ENCODE measurements at places on chromosomes 1 and 21. TPM values are rescaled to one million over a fixed set of nuclear protein-coding genes. Genes with fewer than 3 reads are reported as not detected.

The POLR3GL gene
- 16.1 TPM for total RNA-seq

The LDLRAD1 gene
- total RNA-seq: 0.24 TPM

- H3K36me3 ChIP-seq: no peaks in the 10 kb centered on the region
- H3K27ac ChIP-seq: no peak overlapping the region
- no peak for DNase-seq
- no peaks in the 10 kb centered on the region for H3K4me1 ChIP-seq
- H3K4me3 ChIP-seq: no peak overlapping the region
- H3K27me3 ChIP-seq: no peaks in the 10 kb centered on the region
Measured at GRCh38 chr1:229059671-229060539, 211.0 kb upstream of the RAB4A start.

GRCh38 chr1:7515175-7515574 is 255.9 kb upstream of the VAMP3 start:
- DNase-seq: no peak
- no peak overlapping the region for H3K27ac ChIP-seq
- H3K4me1 ChIP-seq: no peaks in the 10 kb centered on the region
- no peak overlapping the region for H3K4me3 ChIP-seq
- H3K36me3 ChIP-seq: no peaks in the 10 kb centered on the region

DNA sequence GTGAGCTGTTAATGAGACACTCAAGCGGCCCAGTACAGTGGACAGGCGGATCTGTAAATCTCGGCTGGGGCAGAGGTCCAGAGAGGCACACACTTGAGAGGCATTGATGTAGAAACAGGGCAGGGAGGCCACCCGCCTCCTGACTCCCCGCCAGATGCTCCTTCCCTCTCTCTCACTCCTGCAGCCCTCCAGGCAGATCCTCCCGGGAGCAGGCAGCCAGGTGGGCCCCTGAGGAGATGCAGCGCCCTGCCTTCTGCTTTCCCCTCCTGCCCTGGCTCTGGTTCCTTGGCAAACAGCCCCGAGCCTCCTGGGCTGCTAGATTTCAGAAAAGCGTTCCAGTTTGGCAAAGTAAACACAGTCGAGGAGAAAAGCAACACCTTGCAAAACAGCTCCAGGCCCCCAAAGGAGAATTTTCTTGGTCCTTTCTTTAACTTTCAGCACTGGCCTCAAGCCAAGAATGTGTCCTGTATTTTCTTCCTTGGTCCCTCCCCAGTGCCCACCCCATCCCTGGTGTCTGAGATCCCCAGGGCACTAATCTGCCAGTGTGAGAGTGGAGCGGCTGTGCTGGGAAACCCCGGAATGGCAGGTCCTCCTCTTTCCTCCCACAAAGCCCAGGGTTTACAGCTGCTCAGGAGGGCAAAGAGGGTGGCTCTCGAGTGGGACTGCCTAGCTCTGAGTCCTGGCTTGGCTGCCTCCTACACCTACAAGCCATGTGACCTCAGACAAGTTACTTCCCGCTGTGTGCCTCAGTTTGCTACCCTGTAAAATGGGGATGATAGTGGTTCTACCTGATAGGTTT is 29.4 kb upstream of the IFNLR1 start:
- no peak for DNase-seq
- H3K4me1 ChIP-seq: no peaks in the 10 kb centered on the region
- peaks cover 5% of the 10 kb centered on the region for H3K27me3 ChIP-seq
- H3K36me3 ChIP-seq: no peaks in the 10 kb centered on the region
- H3K27ac ChIP-seq: no peak overlapping the region

DNA sequence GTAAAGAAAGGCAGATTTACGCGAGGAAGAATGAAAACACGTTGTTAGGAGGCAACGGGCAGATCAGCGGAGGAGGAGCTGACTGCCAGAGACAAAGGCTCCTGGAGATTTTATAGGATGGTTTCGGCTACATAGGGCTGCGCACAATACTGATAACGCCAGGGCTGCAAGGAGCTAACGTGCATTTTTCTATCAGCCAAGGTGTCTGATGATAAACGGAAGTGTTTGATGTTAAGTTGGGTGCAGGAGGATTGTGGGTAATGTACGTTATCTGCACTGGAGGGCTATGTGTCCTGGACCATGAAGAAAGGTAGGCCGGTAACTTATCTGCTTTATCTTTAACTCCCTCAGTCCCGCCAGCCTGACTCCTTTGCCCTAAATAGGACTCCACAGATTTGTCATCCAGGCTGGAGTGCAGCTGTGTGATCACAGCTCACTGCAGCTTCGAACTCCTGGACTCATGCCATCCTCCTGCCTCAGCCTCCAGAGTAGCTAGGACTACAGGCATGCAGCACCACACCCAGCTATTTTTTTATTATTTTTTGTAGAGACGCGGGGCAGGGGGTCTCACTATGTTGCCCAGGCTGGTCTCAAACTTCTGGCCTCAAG is 29.6 kb downstream of the SETD4 start:
- DNase-seq: no peak
- H3K4me3 ChIP-seq: no peak overlapping the region
- no peak overlapping the region for H3K27ac ChIP-seq
- H3K27me3 ChIP-seq: no peaks in the 10 kb centered on the region

GRCh38 chr21:36547464-36547863 is 67.5 kb upstream of the CLDN14 start:
- H3K36me3 ChIP-seq: no peaks in the 10 kb centered on the region
- no peaks in the 10 kb centered on the region for H3K4me1 ChIP-seq
- H3K27ac ChIP-seq: no peak overlapping the region
- no peak overlapping the region for H3K4me3 ChIP-seq

DNA sequence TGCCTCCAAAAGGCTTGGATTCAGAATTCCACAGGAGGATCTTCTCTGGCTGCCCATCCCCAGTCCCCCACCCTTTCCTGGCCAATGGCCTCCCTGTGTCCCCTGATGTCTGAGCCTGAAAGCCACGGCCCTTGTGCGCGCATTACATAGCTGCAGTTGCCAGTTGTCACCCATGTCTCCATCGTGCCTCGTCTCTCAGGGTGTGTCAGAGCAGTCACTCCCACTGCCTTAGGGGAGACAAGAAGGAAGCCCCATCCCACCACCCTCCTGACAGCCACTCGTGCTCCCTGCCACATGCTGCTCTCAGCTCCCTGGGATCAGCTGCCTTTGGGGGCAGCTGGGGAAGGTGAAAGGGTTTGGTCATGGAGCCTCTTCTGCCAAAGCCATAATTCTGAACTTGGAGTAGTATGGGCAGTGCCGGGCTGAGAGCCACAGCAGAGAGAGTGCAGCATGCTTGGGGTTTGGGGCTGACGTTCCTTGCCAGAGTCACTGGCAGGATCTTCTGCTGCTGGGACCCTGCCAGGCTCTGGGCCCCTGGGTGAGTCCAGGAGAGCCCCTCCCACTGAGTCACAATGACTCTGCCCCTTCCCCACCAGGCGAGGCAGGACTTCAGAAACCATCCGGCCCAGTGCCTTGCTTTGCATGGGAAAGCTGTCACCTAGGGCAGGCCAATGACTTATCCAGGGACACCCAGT is 285.9 kb upstream of the VAMP3 start:
- no peaks in the 10 kb centered on the region for H3K27me3 ChIP-seq
- no peak overlapping the region for H3K27ac ChIP-seq
- no peaks in the 10 kb centered on the region for H3K36me3 ChIP-seq
- no peaks in the 10 kb centered on the region for H3K4me1 ChIP-seq
- DNase-seq: no peak

DNA sequence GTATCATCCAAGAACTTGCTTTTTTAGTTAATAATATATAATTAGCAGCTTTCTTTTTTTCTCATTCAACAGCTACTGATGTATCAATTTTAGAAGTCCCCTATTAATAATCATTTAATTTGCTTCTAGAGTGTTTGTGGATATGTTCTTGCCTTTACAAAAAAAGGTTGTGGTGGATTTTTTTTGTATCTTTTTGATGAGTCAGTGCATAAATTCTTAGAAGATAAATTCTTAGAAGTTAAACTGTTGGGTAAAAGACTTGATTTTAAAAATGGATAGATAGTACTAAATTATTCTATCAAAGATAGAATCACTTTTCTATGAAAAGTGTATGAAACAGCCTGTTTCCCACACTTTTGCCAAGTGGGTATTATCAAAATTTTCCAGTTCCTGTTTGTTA is 11.9 kb downstream of the FGGY start:
- no peak overlapping the region for H3K4me3 ChIP-seq
- no peaks in the 10 kb centered on the region for H3K27me3 ChIP-seq
- H3K36me3 ChIP-seq: no peaks in the 10 kb centered on the region
- DNase-seq: no peak
- no peak overlapping the region for H3K27ac ChIP-seq

- DNase-seq: no peak
- H3K4me3 ChIP-seq: no peak overlapping the region
Measured at GRCh38 chr1:194309697-194310096, 1123.3 kb upstream of the B3GALT2 start.

- H3K4me3 ChIP-seq: no peak overlapping the region
- no peak overlapping the region for H3K27ac ChIP-seq
- peaks cover 6% of the 10 kb centered on the region for H3K4me1 ChIP-seq
- no peak for DNase-seq
- no peaks in the 10 kb centered on the region for H3K36me3 ChIP-seq
- no peaks in the 10 kb centered on the region for H3K27me3 ChIP-seq
Measured at GRCh38 chr1:24860841-24861240, 69.2 kb downstream of the RUNX3 start.

Data from colonic mucosa (tissue), 4 donors.